ENCODE measurements at places on chromosomes 6 and 20.

- no peak for DNase-seq
Measured at GRCh38 chr6:167238146-167238693, 52.9 kb upstream of the UNC93A start.

GRCh38 chr6:111714416-111715270 lies 109.0 kb upstream of the TRAF3IP2 start:
- DNase-seq, result no peak

GRCh38 chr20:20731000-20731944 lies 18.8 kb upstream of the RALGAPA2 start:
- no peak for DNase-seq

DNA sequence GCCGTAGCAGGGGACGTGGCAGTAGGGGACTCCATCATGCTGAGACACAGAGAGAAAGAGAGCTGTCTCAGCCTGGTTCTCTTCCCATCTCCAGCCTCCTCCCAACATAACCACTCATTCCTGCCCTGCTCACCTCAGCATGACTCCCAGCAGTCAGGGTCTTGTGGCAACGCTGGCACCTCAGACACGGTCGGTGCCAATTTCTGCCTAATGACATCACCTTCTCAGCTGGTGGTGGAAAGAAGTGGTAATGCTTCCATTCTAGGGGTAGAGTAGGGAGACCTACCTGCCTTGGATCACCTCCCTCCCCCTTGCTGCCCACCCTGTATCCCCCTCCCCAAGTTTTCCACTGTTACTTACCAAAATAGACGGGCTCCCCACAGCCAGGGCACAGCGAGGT lies 2.5 kb downstream of the CRIP3 start:
- no peak for DNase-seq

DNA sequence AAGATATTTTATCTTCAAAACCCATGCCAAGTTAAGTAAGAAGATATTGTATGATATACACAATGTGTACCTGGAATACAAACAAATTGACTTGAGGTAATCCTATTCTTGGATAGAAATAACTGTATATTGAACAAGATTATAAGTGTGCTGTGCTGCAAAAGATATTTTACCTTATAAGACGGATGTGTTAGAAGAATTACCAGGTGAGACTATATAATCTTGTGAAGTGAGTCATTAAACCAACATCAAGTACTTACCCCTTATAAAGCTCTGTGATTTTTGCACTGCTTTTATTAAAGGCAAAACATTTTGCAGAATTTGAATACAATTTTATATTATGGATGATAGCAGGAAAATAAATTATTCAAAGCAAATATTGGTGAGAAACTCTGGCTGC lies 570.0 kb downstream of the MMUT start:
- DNase-seq, result no peak

DNA sequence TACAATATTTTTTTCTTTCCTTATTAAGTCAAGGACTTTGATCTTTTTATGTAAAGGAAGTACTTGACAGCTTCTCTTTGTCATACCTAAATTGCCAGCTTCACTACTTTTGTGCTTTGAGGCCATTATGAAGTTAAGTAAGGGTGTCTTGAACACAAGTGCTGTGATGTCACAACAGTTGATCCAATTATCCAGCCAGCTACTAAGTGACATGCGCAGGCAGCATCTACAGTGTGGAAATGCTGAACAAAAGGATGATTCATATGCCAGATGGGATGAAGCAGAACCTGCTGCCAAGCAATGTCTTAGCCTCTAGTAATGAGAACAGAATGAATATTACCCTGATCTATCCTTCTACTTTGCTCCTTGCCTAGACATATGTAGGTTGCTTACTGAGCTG lies 68.3 kb upstream of the TMEM244 start:
- no peak for DNase-seq

DNA sequence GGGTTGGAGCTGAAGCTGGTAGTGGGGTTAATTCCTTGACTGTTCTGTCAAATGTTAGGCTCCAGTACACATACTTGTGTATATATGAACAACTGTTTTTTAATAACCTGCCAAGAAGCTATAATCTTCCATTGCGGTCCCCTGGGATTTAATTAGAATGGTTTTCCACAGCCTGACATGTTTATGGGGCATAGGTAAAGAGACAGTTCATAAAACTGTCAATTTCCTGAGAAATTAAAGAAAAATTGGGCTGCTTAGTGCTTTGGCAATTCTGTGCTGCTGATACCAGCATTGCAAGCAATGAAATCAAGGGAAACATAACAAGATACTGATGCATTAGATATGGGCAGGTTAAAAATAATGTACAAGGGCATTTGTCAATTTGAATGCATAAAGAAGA lies 314.1 kb upstream of the SLC35B3 start:
- no peak for DNase-seq

DNA sequence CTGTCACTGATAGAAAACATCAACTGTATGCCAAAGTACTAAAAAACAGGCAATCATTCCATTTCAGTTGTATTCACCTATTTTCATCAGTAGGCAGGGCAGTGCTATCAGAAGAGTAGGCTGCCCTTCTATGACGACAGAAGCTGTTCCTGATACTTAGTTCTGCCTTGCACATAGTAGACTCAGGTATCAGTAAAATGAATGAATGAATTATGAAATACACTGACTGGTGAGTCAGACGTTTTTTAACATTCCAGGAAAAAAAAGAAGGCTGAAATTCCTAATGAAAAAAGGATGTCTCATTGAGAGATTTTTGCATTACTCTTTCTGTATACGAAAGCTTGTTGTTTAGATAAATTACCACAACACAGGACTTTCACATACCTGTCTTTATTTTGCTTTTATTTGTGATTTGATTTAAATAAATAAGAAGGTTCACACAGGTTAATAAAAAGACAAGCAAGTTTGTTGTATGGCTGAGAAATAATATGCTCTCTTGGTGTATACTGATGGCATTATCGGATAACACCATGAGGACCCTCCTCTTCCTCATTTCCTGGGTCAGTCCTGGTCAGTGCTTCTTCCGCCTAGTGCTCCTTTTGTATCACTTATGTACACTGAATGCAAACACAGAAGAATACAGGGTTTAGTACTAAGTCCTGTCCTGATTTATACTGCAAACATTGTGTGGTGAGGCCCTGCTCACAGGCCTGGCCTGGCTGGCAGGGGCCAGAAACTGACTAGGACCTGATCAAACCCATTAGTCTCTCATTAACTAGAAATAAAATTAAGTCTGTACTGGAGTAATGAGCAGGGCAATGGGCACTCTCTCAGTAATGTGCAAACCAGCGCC lies 39.4 kb upstream of the SPDEF start:
- no peak for DNase-seq

- DNase-seq, result no peak
Measured at GRCh38 chr6:28235912-28236452, 10.9 kb downstream of the ZSCAN9 start.

DNA sequence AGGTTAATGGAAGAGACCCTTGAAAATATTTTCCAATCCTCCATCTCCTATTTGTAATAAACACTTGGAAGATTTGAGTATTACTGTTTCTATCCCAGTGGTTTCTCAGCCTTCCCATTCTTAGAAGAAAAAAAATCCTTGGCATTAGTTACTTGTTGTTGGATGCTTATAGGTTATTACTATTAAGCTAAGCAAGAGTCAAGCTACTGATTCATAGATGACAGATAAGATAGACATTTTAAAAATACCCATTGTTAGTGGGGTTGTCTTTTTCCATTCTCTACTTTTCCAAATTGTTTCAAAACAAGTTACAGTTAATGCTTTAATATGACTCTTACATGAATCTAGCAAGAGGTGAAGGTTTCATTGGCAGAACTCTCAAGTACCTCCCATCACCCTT lies 158.5 kb downstream of the HIVEP2 start:
- DNase-seq, result no peak

GRCh38 chr6:18842534-18842933 lies 455.4 kb downstream of the RNF144B start:
- no peak for DNase-seq

DNA sequence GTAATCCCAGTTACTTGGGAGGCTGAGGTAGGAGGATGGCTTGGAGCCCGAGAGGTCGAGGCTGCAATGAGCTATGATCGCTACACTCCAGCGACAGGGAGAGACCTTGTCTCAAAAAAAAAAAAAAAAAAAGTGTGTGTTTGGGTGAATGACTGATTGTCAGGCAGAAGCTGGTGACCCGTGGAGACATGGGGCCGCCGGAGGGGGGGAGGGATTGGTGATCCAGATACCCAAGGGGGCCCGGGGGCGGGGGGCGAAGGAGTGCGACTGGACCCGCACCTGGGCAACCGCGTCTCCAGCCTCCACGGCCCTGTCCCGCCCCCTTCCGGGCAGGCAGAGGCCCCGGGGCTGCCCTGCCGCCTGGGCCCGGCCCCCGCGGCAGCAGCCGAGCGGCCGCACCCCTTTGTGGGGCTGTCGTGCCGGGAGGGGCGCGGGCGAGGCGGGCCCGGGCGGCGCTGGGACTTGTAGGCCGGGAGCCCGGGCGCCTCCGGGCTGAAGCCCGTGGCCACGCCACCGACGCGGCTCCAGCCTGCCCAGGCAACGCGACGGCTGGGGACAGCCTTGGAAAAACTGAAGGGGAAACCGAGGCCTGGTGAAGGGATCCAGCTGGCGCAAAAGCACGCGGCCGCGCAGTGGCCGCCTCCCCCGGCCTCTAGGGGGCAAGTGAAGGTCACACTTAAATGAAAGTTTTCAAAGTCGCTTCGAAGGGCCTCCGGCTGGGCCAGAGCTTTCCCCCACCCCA lies 2.1 kb upstream of the RBM38 start:
- no peak for DNase-seq

DNA sequence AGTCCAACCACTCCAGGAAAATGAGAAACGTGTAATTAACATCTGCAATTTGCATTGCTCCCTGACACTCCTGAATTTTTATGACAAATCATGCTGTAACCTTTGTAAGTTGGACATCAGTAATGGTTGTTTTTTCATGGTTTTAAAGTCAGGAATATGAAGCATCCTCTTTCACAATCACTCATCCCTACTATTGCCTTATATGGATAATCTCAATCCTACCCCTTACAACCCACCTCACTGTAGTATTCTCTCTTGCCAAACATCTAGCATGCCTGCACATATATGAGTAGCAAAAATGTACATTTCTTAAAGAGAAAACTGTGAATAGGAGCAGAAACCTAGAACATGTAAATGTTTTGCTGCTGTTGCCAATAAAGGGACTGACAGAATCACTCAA lies 729.5 kb downstream of the KIF16B start:
- no peak for DNase-seq

DNA sequence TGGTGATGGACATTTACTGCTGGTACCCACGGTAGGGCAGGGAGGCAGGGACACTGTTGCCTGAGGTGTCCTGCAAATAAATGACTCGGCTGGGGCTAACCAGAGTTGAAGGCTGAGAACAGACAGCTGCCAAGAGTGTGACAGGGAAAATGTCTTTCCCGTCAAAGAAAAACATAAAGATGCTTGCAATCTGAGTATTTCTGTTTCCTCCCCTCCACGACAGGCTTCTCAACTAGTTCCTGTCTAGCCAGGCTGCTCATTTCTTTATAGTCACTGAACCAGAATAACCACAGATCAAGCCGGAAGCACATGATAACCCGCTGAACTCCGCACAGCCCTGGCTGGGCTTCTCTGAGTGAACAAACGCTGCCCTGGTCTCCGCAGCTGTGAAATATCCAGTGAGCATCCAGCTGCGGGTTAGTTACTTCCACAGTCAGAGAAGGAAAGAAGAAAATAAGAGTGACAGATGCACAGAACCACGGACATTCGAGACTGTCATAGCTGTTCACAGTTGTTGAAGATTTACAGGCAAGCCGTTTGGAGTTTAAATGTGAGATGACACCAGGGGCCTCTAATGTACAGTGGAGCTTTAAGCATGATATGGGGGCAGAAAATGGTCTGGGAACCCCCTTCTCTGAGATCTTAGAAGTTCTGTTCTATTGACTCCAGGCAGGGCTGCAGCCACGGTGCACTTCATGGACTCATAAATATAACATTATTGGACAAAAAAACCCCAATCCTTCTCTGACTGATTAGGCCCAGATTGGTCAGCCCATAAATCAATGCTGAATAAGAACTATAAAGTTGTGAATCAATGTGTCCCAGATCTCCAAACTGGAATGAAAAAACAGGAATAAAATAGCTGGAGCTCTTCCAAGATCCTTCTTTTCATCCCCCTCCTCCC lies 299.9 kb upstream of the SUPT3H start:
- no peak for DNase-seq

GRCh38 chr6:88013015-88013414 lies 34.6 kb upstream of the SPACA1 start:
- no peak for DNase-seq

DNA sequence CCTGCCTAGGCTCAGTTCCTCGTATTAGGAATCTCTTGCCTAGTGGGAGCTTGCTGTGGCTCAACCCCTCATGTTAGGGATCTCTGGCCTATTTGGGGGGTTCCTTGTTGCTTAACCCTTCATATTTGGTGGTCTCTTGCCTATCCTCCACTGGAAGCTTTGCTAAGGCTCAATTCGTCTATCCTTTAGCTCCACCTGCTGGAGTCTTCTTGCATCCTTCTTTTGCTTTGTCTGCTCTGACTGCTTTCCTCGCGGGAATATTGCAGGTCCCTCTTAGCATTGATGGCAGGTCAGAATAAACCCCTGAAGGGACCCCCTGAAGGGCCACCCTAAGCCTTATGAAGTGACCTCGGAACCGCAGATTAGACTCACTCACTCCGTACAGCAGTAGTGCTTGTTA lies 203.0 kb upstream of the TBX18 start:
- DNase-seq, result no peak

GRCh38 chr6:146814148-146814750 lies 215.5 kb downstream of the ADGB start:
- no peak for DNase-seq

GRCh38 chr6:422433-423054 lies 31.0 kb downstream of the IRF4 start:
- peak; percentile 11 for DNase-seq

All from HS-27A (cell line).